ENCODE measurements at places on chromosomes 7 and 10. TPM values are rescaled to one million over a fixed set of nuclear protein-coding genes. Genes with fewer than 3 reads are reported as not detected.

- DNase-seq = no peak
Observed at GRCh38 chr7:110698576-110698975, 392.4 kb upstream of the LRRN3 start.

- no peak for DNase-seq
Observed at GRCh38 chr7:34451923-34452322, 206.1 kb upstream of the NPSR1 start.

GRCh38 chr10:52048051-52048450 lies 266.0 kb upstream of the DKK1 start:
- DNase-seq = no peak

GRCh38 chr7:57370066-57370738 lies 79.8 kb upstream of the ZNF716 start:
- DNase-seq = no peak

- DNase-seq = no peak
Observed at GRCh38 chr7:129859183-129859582, 93.6 kb downstream of the UBE2H start.

DNA sequence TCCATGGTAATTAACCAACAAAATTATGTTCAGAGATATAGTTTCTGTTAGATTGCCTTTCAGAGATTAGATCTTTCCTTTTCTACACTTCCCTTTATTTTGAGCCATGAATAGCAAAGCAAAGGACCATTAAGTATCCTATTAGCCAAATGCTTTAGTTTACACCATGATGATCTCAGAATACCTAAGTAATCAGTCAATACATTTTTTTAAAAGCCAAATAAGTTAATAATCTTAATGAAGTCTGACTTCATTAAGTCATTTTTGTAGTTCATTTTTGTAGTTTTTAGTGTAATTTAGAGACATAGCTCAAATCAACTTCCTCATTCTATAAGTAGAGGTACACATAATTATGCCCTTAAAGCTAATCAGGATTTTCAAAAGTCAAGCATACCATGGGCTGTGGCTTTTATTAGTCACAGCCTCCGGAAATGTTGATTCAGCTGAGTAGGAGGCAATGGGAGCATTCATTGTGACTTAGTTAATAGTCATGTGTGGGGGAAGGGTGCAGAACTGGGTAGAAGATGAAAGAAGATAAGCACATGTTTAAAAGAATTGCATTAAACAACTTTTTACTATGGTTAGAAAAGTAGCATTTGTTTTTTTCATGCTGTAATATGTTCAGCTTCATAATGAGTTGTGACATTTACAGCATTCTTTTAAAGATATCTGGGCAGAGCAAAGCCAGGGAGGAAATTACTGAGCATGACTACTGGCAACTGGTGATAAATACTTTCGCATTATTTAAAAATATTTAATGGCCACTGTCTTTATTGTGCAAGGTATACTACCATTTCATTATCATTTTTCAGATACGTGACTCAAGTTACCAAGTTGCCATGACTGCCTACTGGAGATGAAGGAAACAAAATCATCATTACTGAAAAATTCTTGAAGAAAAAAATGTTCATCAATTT lies 57.3 kb upstream of the CCDC71L start:
- DNase-seq = no peak

Gene MPP7
- total RNA-seq = 20.1 TPM

Gene STOX1
- total RNA-seq = 1.9 TPM

Gene MMD2
- total RNA-seq = not detected

DNA sequence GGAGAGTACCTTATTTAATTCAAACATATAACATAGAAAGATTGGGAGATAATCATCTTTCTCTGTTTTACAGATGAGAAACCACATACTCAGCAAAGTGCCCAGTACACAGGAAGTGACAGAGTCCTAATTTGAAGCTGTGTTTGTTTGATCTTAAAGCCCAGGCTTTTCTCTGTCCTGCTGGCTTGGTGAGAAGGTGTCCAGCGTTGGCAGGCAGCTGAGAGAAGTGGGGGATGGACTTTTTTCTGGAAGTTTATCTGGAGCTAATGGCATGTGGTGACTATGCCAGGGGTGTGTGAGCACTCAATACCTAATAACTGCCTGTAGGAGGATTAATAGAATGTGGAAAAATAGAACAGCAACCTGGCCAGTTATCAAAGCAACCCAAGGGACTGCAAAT lies 60.8 kb downstream of the NPSR1 start:
- no peak for DNase-seq

DNA sequence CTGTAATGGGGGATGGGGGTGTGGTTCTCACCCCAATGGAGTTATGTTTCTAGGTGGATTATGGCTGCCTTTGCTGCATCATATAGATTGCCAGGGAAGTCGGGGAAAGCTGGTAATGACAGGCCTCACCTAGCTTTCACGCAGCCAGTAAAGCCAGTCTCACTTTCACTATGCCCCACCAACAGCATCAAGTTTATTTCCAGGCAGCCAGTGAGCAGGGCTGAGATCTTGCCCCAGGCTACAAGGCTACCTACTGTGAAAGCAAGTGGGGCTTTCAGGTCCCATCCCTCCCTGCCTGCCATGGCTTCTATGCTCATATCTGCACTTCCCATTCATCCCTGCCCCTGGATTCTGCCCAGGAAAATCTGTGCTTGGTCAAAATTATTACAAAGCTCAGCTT lies 61.7 kb upstream of the NXPH1 start:
- DNase-seq = no peak

DNA sequence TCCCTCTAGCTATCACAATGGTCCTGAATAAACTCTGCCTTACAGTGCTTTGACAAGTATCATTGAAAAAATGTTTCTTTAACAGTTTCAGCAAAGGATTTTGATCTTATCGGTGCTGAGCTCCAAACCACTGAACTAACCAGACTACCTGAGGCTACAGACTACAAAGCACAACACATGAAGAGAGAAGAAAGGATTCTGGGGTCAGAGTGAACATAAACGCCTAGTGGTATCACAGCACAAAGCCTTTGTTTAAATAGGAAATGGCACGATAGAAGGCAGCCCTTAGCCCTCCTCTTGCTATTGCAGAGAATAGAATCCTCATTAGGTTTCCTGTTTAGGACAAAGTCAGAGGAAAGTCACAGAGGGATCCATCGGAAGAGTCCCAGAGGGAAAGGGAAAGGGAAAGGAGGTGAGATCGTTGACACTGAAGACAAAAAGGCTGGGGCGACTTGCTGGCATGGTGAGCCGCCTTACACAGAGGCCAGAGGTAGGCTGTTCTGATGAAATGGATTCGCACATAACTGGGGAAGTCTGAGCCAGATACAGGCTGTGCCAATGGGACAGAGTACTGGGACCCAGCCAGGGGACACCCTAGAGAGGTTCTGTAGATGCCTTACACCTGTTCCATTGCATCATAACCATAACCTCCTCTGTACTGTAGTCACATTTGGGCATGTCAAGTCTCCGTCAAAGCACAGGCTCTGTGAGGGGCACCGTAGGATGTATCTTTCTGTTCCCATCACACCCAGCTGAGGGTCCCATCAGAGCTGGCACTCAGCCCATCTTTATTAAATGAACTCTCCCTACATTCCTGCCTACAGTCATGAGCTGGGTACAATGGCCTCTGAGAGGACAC lies 71.5 kb downstream of the XPNPEP1 start:
- no peak for DNase-seq

Gene GIMAP2
- not detected for total RNA-seq

DNA sequence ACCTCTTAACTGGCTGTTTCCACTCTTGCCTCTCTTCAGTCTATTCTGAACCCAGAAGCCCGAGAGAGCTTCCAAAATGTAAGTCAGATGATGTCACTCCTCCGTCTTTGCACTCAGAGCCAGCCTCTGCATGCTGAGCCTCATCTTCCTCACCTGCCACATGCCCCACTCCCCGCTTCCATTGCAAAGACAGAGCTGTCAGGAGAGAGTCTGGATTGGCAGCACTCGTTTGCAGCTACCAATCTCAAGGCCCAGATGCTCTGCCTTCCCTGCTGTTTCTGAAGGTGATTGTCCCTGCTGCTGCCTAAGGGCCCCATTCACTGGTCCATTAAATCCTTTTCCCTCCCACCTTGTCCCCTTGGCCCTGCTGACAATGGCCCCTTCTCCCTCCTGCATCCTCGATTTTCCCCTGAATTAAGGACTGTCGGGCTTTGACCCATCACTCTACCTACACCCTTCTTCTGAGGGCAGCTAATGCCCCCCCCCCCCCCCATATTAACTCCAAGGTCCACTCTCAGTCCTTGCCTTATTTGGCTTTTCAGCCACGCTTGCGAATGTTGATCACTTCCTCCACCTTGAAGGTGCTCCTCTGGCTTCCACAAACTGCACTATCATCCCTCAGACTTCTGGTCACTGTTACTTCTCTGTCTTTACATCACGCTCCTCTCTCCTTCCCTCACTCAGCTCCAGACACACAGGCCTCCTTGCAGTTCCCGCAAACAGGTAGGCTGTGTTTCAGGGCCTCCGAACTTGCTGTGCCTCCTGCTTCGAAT lies 98.5 kb downstream of the CHN2 start:
- no peak for DNase-seq

Gene LIPJ
- not detected for total RNA-seq

- DNase-seq = no peak
Observed at GRCh38 chr10:132938472-132939339, 3.7 kb downstream of the CFAP46 start.

GRCh38 chr7:19203686-19204085 lies 58.5 kb upstream of the FERD3L start:
- no peak for DNase-seq
